ENCODE measurements at places on chromosomes 1 and 21.

DNA sequence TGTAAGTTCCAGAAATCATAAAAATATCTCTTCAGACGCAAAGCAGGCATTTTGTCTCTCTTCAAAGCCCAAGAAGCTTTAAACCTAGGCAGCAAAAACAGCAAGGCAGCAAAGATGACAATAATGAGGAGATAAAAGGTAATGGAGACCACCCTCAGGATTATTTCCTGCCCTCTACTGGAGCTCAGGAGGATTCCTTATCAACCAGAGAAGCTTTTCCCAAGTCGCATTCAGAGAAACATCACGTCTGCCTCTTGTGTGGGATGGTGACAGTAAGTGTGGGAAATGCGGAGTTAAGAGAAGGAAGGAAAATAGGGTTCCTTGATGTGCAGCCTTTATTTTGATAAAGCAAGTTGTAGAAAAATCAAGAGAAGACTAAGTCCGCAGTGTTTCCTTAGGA is 365.8 kb downstream of the RGS7 start:
- no peak for DNase-seq
- H3K36me3 ChIP-seq = no peaks in the 10 kb centered on the region
- H3K27ac ChIP-seq = no peak overlapping the region
- no peaks in the 10 kb centered on the region for H3K4me1 ChIP-seq
- H3K27me3 ChIP-seq = no peaks in the 10 kb centered on the region
- no peak overlapping the region for H3K4me3 ChIP-seq

DNA sequence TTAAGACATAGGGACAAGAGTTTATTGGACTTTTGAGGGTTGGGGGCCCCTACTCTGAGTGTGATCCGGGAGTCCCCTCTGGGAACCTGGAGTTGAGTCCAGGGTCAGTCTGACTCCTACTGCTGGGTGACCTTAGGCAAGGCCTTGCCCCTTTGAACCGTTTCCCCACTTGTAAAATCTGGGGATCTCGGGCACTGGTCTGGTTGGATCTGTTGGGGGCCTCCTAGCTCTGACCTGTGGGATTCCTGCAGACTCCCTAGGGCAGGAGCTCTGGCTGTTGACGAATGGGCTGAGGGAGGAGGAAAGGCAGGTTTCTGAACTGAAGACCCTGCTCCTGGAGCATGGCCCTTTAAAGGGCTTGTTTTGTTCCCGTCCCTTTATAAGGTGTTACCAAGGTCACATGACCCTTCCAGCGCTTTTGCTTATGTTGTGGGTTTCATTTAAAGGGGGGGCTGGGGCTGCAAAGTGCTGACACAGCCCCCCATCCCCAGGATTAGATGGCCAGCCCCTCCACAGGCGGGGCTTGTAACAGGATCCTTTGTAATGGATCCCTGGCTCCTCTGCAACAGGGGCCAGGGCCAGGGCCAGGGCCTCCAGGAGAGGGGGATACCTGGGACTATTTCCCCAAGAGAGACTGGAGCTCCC is 50.7 kb downstream of the YARS1 start:
- H3K4me3 ChIP-seq = no peak overlapping the region
- peak overlapping the region; percentile 66 for H3K27ac ChIP-seq
- peak; percentile 73 for DNase-seq
- H3K27me3 ChIP-seq = no peaks in the 10 kb centered on the region
- H3K36me3 ChIP-seq = peaks cover 33% of the 10 kb centered on the region
- peaks cover 30% of the 10 kb centered on the region for H3K4me1 ChIP-seq

- peaks cover 2% of the 10 kb centered on the region for H3K4me1 ChIP-seq
- H3K4me3 ChIP-seq = no peak overlapping the region
- no peaks in the 10 kb centered on the region for H3K27me3 ChIP-seq
Observed at GRCh38 chr1:19315378-19316198, 3.5 kb downstream of the SLC66A1 start.

GRCh38 chr21:33747420-33747819 is 105.1 kb downstream of the ITSN1 start:
- H3K4me3 ChIP-seq = no peak overlapping the region
- DNase-seq = no peak
- H3K27ac ChIP-seq = no peak overlapping the region
- peaks cover 62% of the 10 kb centered on the region for H3K36me3 ChIP-seq
- H3K4me1 ChIP-seq = no peaks in the 10 kb centered on the region

DNA sequence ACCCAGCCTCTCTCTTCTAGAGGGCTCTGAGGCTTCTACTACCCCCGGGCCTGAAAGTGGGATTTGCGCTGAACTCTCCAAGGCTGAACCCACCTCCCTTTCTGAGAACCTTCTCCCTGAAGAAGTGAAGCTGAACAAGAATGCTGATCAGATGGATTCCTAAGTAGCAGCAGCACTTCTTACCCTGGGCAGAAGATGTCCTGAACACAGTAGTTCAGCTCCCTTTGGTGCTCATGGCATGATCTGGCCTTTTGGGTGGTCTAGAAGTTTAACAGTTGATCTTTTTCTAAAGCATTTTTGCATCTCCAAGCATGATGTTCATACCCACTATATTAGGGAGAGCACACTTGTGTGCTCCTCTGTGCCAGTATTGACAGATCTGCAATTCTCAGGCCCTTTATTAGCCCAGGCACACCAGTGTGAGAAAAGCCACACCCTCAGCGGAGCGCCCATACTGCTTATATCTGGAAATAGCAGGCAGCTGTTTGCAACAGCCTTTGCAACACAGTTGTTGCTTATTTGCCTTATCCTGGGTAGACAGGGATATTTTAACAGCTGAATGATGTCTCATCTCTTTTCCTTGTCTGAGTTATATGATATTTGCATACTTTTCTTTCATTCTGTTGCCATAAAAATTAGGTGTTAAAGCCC is 34.2 kb downstream of the CNN3 start:
- H3K27ac ChIP-seq = peak overlapping the region; percentile 38
- DNase-seq = no peak
- no peaks in the 10 kb centered on the region for H3K27me3 ChIP-seq
- no peak overlapping the region for H3K4me3 ChIP-seq

GRCh38 chr1:37622131-37622530 is 12.6 kb downstream of the RSPO1 start:
- no peaks in the 10 kb centered on the region for H3K4me1 ChIP-seq
- no peaks in the 10 kb centered on the region for H3K36me3 ChIP-seq
- peaks cover 95% of the 10 kb centered on the region for H3K27me3 ChIP-seq
- H3K27ac ChIP-seq = no peak overlapping the region
- DNase-seq = peak; percentile 80
- no peak overlapping the region for H3K4me3 ChIP-seq

DNA sequence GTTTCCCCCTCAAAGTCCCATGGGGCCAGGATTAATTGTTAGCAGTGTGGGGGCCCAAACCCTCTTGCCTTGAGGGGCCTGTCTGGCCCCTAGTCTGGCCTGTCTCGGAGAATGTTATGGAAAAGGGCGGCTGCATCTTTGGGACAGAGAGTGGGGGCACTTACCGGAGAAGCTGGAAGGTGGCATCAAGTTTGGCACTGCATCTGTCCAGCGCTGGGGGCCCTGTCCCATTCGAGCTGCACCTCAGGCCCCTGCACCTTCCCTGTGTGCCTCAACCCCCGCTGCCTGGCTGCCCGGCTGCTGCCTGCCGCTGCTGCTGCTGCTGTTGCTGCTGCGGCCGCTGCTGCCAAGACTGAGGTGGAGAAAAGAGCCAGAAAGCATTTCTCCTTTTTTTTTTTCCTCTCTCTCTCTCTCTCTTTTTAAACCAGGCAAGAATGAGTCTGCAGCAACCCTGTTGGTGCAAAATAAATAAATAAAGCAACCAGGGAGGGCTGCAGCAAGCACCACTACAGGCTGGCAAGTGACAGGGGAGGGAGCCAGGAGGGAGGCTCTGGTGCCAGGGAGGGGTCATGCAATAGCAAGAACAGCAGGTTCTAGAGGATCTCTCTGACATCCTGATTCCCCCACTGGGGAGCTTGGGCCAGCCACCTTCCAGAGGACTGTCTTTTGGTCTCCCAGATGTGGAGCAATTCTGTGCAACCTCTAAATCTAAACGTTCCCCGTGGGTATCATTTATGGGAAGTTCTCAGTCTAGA is at the start of gene LINGO4:
Gene LINGO4 (minus strand): TSS at position 354 of the 755 bp plus-strand sequence. CDS start 2,715 bp downstream, outside the sequence.
- no peak within 1 kb of the TSS for H3K27ac ChIP-seq
- H3K27me3 ChIP-seq = no peaks in the 10 kb centered on the region
- DNase-seq = peak; percentile 39

GRCh38 chr1:233268389-233269022 is 27.0 kb downstream of the PCNX2 start:
- no peaks in the 10 kb centered on the region for H3K36me3 ChIP-seq
- peaks cover 4% of the 10 kb centered on the region for H3K4me1 ChIP-seq

- H3K27ac ChIP-seq = peak overlapping the region; percentile 84
- H3K4me3 ChIP-seq = no peak overlapping the region
- DNase-seq = peak; percentile 49
- H3K4me1 ChIP-seq = peaks cover 39% of the 10 kb centered on the region
Observed at GRCh38 chr1:27560268-27561123, 43.4 kb downstream of the AHDC1 start.

DNA sequence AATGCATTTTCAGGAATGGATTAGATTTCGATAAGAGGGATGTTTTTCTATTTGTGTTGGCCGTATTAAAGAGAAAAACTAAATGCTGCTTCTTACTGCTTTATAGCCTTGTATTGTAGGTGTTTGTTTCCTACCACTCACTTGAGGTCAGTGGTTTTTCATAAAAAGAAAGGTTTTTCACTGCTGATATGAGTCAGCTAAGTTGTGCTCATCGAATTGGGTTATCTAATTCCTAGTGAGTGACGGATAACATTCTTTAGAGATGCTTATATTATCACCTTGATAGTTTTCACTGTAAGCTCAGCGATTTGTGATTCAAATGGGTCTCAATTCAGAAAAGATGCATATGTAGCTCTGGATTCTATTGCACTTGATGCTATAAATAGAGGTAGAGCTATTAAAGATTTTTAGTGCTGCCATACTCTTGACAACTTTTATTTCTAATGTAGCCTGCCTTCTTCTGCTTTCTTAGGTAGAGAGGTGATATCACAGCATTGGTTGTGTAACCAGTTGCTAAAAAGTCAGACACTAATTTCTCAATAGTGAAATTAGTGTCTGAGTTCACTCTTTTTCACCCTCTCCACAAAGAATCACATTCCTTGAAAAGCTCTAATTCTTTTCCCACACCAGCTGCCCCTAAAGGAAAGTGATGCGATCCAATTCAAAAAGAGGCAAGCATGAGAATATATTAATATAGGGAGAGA is 180.0 kb downstream of the RASAL2 start:
- peaks cover 39% of the 10 kb centered on the region for H3K27me3 ChIP-seq
- H3K4me3 ChIP-seq = no peak overlapping the region
- no peak for DNase-seq
- H3K36me3 ChIP-seq = no peaks in the 10 kb centered on the region
- no peak overlapping the region for H3K27ac ChIP-seq

DNA sequence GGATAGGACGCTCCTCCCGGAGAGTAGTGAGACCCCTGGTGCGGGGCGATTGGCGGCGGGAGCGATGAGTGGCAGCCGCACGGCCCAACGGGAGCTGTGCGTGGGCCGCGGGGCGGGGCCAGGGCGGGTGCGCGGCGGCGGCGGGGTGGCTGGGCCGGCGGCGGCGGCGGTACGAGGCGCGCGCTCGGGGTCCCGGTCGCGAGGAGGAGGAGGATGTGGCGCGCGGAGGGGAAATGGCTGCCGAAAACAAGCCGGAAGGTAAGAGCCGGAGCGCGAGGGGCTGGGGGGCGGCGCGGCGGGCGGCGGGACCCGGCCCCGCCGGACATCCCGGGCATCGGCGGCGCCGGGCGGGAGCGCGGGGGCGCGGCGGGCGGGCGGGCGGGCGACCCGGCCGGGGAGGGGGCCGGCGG is at the start of gene CAMTA1:
Gene CAMTA1 (plus strand): TSS at position 137 of the 410 bp plus-strand sequence. CDS start 77 bp downstream, at position 214.
- no peak for DNase-seq
- no peaks in the 10 kb centered on the region for H3K36me3 ChIP-seq
- H3K4me3 ChIP-seq = peak within 1 kb of the TSS; percentile 90

DNA sequence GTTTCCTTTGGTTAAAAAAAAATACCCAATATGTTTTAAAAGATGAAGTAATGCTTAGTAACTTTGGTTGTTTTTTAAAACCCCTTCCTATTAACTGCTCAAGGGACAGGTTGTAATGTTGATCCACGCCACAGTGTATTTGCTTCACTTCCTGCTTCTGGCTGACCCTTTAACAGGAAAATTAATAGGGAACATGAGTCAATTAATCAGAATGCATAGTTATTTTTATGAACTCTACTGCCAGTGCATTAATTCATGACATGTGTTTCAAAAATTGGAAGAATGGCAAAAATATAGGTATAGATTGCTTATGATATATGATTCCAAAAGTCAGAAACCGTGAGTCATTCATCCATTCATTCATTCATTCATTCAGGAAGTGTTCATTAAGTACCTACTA is 204.8 kb downstream of the SETD4 start:
- no peak overlapping the region for H3K27ac ChIP-seq
- no peaks in the 10 kb centered on the region for H3K27me3 ChIP-seq
- H3K36me3 ChIP-seq = no peaks in the 10 kb centered on the region
- DNase-seq = no peak
- H3K4me1 ChIP-seq = no peaks in the 10 kb centered on the region

DNA sequence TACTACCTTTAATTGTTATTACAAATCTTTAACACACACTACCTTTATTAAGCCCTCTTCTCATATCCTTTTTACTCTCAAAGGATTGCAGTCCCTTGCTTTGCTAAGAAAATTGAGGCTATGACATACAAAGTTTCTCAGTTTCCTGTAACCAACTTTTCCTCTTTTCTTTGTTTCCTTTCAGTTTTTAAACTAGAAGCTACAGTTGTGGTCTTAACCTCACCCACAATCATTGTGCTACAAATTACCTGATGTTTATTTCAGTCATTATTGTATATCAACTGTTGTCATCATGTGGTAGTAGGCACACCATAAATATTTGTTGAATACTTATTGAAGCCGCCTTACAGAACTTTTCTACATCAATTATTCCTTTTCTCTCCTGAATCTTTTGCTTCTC is 51.8 kb downstream of the SLAMF6 start:
- no peak overlapping the region for H3K27ac ChIP-seq
- no peaks in the 10 kb centered on the region for H3K4me1 ChIP-seq
- no peaks in the 10 kb centered on the region for H3K27me3 ChIP-seq
- no peaks in the 10 kb centered on the region for H3K36me3 ChIP-seq

- no peaks in the 10 kb centered on the region for H3K36me3 ChIP-seq
- H3K4me3 ChIP-seq = no peak overlapping the region
- peaks cover 20% of the 10 kb centered on the region for H3K27me3 ChIP-seq
- peaks cover under 1% of the 10 kb centered on the region for H3K4me1 ChIP-seq
- no peak for DNase-seq
- no peak overlapping the region for H3K27ac ChIP-seq
Observed at GRCh38 chr1:156809281-156809680, 7.4 kb downstream of the SH2D2A start.

DNA sequence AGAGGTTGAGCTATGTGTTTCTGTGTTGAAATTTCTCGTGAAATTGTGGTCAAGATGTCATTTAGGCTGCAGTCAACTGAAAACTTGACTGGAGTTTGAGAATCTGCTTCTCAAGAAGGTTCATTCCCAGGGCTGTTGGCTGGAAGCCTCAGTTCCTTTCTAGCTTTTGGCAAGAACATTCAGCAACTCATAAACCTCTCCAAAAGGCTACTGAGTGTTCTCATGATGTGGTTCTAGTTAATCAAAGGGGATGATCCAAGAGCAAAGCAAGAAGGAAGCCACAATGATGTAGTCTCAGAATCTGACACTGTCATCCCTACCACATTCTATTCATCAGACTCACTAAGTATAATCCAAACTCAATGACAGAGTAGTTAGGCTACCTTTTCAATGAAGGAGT is 66.6 kb downstream of the SPATA6 start:
- no peak overlapping the region for H3K27ac ChIP-seq
- H3K4me3 ChIP-seq = no peak overlapping the region
- peaks cover 4% of the 10 kb centered on the region for H3K36me3 ChIP-seq
- DNase-seq = no peak
- no peaks in the 10 kb centered on the region for H3K27me3 ChIP-seq
- H3K4me1 ChIP-seq = peaks cover 6% of the 10 kb centered on the region

Measured in endodermal cell (in vitro differentiated cells).